Activated naive CD8-positive, alpha-beta T cell treated with anti-CD3 and anti-CD28 coated beads, Interleukin-2, amount 50 U/mL, for 24 hours (primary cell): ENCODE measurements at places on chromosomes 5 and 9.

- no peaks in the 10 kb centered on the region for H3K36me3 ChIP-seq
- H3K27ac ChIP-seq: no peak overlapping the region
- DNase-seq: no peak
- H3K27me3 ChIP-seq: peaks cover 5% of the 10 kb centered on the region
- no peaks in the 10 kb centered on the region for H3K4me1 ChIP-seq
Observed at GRCh38 chr5:116013936-116014335, 18.3 kb upstream of the ARL14EPL start.

DNA sequence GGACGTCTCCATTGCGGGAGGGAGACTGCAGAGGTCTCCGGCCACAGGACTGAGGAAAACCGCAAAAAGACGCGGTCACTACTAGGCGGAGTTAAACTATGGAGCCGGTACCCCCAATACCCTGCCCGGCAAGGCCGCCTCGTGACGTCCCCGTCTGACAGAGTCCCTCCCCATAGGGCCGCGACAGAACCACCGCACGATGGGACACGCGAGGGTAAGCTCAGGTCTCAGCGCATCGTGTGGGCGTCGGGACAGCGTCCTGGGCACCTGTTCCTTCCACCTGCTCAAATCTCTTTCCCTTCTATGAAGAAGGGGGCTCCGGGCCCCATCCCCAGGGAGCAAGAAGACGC lies 35.2 kb upstream of the GLDC start:
- no peaks in the 10 kb centered on the region for H3K27me3 ChIP-seq
- H3K27ac ChIP-seq: peak overlapping the region; percentile 94
- H3K4me1 ChIP-seq: peaks cover 22% of the 10 kb centered on the region
- H3K36me3 ChIP-seq: peaks cover 13% of the 10 kb centered on the region
- DNase-seq: peak; percentile 70
- peak overlapping the region; percentile 85 for H3K4me3 ChIP-seq

DNA sequence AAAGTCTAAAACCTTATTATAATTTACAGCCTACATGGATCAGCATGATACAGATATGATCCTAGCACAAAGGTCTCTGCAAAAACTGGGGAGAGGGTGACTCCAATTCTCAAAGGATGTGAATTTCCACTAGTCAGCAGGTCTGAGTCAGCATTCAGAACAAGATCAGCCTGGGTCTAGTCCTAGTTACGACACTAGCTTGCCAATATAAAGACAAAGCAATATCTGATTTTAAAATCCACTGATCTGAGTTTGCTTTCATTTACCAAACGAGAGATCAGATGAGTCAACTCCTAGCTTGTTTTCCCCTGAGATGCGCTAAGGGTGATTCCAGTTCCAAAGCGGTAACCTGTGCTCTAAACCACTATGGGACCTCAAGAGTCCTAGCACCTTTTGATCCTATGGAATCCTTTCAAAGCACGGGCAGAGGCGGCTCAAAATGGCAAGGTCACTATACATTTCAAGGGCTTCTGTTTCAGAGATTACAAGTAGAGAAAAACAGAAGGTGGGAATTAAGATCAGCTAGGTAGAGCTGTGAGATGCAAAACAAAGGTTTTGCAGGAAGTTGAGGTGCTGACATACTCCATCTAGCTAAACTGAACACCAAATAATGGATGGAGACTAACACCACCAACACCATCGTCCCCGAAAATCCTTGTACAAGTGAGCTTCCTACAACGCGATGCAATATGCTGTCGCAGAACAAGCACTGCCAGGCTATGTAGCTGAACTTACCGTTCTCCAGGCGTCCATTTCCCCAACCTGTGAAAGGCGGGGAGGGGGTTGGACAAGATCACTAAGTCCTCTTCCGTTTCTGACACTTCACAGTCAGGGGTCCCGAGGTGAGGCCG lies 906 bp downstream of the SLC25A51 start:
- H3K4me1 ChIP-seq: peaks cover 29% of the 10 kb centered on the region
- no peaks in the 10 kb centered on the region for H3K27me3 ChIP-seq
- no peaks in the 10 kb centered on the region for H3K36me3 ChIP-seq
- peak overlapping the region; percentile 88 for H3K27ac ChIP-seq
- DNase-seq: no peak
- H3K4me3 ChIP-seq: peak overlapping the region; percentile 91

GRCh38 chr5:113043491-113043931 lies 66.9 kb downstream of the DCP2 start:
- H3K4me3 ChIP-seq: no peak overlapping the region
- H3K36me3 ChIP-seq: no peaks in the 10 kb centered on the region
- H3K4me1 ChIP-seq: no peaks in the 10 kb centered on the region
- H3K27ac ChIP-seq: no peak overlapping the region
